ENCODE measurements at places on chromosomes 1 and 21. TPM values are rescaled to one million over a fixed set of nuclear protein-coding genes. Genes with fewer than 3 reads are reported as not detected.

DNA sequence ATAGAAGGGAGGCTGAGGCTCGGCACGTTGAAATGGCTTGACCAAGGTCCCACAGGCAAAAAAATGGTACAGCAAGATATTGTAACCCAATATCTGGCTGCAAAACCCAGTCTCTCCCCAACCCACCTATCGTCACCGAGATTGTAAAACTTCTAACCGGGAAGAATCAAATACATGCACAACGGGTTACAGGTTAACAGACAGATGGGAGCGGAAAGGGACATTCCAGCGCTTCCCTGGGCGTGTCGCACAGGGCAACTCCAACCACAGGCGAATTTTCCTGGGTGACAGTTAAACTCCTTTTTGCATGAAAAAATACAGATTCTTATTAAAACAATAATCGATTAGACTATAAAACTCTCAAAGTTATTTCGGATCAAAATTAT lies 31.8 kb upstream of the JUN start:
- DNase-seq: no peak

GRCh38 chr1:24172598-24172997 lies 14.5 kb downstream of the IFNLR1 start:
- DNase-seq: no peak

DNA sequence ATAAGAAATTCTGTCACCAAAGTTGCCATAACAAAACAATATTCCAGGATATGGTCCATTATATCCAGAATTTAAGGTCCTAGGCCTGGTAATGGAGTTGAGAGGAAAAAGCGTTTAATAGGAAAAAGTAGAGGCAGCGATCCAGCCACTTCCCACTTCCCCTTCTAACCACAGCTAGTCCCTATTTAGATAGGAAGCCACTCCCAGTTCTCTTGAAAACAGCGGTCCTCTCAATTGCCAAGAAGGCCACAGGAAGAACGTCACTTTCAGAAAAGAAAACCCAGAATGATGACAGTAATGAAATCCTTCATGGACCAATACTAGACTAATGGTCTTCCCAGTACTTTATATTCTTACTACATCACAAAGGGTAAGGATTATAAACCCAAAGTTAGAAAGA lies 38.6 kb downstream of the ABL2 start:
- DNase-seq: peak; percentile 56

DNA sequence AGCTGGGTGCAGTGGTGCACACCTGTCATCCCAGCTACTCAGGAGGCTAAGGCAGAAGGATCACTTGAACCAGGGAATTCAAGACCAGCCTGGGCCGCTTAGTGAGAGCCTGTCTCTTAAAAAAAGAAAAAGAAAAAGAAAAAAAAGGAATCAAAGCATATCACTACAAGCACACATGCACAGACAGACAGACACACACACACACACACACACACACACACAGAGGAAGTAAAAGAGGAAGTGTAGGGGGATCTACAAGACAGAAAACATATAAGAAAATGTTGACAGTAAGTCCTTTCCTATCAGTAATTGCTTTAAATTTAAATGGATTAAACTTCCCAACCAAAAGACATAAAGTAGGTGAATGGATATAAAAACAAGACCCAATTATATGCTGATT lies 180.3 kb downstream of the FAF1 start:
- DNase-seq: no peak

GRCh38 chr1:201648066-201648906 lies 109.4 kb downstream of the NAV1 start:
- no peak for DNase-seq

- no peak for DNase-seq
Measured at GRCh38 chr1:247530785-247531184, 5.5 kb downstream of the OR2C3 start.

DNA sequence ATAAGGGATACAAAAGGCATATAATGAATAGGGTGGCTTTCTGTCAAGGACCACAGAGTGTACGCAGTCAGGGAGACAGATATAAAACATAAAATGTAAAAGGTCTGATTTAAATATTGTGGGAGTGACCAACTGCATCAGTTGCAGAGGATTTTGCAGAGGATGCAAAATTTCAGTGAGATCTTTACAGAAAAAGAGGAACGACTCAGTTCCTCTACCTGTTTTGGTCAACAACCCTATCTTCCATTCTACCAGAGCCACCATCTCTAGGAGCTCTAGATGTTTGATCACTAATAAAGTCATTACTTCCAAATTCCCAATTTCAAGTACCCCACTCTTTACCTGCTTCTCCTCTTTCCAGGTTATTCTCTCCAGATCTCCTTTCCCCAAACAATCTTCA lies 16.5 kb downstream of the SOD1 start:
- DNase-seq: no peak

GRCh38 chr1:37596182-37596667 lies 488 bp upstream of the GNL2 start:
- DNase-seq: no peak

DNA sequence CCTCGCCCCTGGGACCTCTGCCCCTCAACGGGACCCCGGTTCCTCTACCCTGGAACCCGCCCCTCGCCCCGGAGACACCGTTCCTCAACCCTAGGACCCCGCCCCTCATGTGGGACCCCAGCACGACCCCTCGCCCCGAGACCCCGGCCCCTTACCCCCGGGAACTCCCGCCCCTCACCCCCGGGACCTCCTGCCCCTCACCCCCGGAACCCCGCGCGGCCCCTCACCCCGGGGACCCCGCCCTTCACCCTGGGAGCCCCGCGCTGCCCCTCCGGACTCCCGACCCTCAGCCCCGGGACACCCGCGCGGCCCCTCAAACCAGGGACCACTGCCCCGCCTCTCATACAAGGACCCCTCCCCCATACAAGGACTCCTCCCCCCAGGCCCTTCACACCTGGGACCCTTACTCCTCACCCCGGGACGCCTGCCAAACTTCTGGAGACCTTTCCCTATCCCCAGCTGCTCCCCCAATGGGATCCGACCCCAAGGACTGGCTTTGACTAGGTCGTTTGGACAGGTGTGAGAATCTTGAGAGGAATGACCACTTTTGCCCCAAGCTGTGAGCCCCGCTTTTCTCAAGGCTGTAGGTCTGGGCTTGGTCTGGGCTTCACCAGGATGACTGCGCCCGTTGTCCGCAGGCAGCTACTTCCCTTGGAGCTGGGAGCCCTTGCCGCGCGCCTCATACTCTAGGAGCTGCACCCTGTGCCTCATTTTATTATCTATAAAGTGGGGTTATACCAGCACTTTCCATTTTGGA lies 843 bp downstream of the DIP2A start:
- no peak for DNase-seq

GRCh38 chr1:2874607-2875480 lies 73.4 kb upstream of the TTC34 start:
- DNase-seq: no peak

GRCh38 chr1:116268211-116268610 lies 104.8 kb upstream of the ATP1A1 start:
- no peak for DNase-seq

DNA sequence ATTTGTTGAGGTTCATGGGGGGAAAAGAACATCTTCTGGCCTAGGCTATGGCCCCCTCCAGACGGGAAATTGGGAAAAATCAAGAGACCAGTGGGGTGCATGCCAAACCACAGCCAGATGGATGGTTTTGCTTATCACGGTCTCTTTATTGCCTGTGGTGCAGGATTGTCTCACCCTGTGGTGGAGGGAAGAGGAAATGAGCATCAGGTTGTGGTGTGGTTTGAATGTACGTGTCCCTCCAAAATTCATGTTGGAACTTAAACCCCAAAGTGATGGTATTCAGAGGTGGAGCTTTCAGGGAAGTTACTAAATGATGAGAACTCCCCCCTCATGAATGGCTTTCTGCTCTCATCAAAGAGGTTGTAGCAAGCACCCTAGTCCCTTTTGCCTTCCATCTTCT lies 525.7 kb downstream of the NPHP4 start:
- DNase-seq: no peak

GRCh38 chr1:21468599-21468998 lies 28.7 kb downstream of the NBPF3 start:
- no peak for DNase-seq

DNA sequence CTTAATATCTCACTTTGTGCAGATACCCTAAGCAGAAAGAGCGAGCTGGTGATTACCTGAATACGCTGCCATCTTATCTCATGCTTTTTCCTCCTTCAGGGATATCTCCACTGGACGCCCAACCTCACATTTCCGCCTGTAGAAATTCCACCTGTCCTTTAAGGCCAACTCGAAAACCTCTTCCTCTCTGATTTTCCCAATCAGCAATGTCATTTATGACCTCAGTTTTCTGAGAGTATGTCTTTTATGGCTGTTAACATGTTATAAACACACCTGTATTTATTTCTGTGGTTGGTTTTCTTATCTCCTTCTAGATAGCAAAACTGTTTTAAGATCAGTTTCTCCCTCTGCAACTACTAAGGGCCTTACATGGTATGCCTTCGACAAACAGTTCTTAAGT lies 41.1 kb downstream of the CD34 start:
- DNase-seq: no peak

- no peak for DNase-seq
Measured at GRCh38 chr1:52393174-52393573, 11.0 kb downstream of the ORC1 start.

DNA sequence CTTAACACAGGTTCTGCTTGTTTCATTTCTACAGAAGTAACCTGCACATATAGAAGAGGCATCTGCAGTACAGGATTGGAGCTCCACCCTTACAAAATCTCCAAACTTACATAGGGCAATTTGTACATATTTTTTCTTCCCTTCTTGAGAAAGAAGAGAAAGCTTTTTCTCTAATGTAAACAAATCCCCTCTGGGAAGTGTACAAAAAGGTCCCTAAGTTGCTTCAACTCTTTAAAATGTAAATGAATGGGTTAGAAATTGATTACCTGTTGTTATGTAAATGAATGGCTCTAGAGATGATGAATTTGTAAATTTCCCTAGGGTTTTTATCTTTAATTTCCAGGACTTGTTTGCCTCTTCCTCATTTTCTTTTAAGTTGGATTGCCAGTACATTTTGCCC lies 1183.7 kb downstream of the MRPL39 start:
- DNase-seq: no peak

- no peak for DNase-seq
Measured at GRCh38 chr21:43758111-43758641, 17.9 kb downstream of the CSTB start.

DNA sequence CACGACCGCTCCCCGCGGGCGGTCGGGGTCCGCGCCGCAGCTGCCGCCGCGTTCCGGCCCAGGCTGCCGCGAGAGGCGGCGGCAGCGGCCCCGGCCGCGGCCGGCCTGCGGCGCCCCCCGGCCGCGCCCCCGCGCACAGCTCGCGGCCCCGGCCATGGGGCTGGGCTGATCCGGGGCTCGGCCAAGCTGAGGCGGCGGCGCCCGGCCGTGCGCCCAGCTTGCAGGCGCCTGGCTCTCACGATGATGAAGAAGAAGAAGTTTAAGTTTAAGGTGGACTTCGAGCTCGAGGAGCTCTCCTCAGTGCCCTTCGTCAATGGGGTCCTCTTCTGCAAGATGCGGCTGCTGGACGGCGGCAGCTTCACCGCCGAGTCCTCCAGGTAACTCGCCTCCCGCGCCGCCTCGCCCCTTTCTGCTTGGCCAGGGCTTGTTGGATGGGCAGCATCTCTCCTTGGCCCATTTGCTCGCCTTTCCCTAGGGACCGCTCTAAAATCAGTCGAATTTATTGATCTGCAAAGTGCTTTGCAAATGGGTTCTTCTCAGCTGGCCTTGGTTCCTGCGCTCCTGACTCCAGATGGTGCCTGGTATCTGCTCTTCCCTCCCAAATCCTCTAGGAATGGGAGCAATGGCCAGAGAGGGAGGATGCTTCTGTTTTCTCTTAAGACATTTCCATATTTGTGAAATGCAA lies 431 bp downstream of the EEIG2 start:
- no peak for DNase-seq

DNA sequence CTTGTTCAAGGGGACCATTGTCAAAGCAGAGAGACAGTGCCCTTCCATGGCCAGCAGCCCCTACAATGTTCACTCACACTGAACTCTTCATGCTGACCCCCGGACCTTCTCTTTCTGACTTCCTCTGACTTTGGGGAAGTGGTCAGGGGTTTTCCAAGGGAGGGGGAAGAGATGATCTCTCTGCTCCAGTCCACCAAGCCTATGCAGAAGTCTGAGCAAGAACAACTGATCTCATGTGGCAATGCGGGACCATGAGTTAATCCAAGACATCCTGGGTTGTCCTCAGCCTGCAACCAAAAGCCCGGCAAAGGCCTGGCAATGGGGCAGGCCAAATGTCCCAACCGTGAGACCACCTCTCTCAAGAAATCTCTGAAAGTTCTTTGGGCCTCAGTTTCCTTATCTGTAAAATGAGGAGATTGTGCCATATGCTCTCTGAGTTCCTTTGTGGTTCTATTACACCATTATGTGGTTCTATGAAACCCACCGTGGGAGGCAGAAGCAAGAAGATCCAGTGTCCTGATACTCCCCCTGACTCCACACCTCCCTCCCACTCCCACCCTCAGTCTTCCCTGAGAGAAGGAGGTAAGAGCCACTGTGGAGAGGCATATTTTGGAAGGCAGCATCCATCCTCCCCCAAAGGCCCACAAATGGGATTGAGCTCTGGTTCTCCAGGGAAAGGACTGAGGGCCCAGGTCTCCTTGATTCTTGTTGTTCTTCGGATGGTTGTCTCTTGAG lies 11.8 kb upstream of the ARHGEF2 start:
- no peak for DNase-seq

- DNase-seq: no peak
Measured at GRCh38 chr21:32946654-32947053, 79.1 kb upstream of the OLIG2 start.

- DNase-seq: no peak
Measured at GRCh38 chr1:64842224-64842623, 97.3 kb downstream of the RAVER2 start.

DNA sequence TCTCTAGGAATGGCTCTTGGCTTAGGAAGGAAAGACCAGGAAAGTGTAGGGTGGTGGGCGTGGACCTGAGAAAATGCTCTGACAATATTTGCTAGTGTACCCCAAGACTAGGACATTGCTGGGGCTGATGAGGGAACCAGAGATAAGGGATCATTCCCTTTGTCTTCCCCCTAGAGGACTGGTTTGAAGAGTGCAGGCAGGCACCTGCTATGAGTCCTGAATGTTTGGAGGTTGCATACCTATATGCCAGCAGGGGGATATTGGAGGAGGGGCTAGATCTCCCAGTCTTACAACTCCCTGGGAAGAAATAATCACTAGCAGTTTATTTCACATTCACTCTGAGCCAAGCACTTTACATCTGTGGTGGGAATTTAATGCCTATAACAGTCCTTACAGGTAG lies 6.0 kb upstream of the BCL10 start:
- no peak for DNase-seq

DNA sequence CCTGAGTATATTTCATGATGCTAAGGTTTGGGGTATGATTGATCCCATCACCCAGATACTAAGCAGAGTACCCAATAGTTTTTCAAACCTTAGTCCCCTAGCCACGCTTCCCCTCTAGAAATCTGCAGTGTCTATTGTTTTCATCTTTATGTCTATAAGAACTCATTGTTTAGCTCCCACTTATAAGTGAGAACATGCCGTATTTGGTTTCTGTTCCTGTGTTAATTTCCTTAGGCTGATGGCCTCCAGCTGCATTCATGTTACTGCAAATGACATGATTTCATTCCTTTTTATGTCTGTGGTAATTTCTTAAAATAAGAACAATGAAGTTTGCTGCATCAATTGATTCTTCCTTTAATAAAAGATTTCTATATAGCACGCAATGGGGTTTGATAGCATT lies 301.3 kb downstream of the PLPP3 start:
- no peak for DNase-seq

The CR1 gene
- not detected for total RNA-seq

The ADAMTS1 gene
- 20.7 TPM for total RNA-seq

The THEM5 gene
- not detected for total RNA-seq

The PCAT6 gene
- 6.0 TPM for total RNA-seq

The DHCR24 gene
- 96.8 TPM for total RNA-seq

The GSTM1 gene
- 9.3 TPM for total RNA-seq

The HSD11B1 gene
- total RNA-seq: not detected

The GBP7 gene
- total RNA-seq: not detected
